HTR-8/SVneo (cell line): ENCODE measurements at places on chromosomes 6 and 20.

DNA sequence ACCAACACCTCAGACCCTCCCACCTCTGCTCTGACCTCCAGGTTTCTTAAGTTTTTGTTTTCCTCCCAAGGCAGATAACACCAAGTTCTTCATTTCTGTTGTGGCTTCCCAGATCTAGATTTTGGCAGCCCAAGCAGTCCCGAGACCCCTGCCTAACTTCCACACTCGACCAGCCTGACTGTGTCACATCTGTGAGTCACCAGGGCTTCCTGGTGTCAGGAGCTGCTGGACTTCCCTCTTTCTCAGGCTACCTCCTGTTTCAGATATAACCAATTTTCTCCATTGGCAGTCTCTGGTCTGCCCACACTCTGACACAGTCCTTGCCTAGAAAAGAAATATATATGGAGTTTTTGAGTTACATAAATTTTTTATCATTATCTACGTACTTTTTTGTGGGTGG, 46.1 kb upstream of the CCN6 start:
- DNase-seq: no peak

DNA sequence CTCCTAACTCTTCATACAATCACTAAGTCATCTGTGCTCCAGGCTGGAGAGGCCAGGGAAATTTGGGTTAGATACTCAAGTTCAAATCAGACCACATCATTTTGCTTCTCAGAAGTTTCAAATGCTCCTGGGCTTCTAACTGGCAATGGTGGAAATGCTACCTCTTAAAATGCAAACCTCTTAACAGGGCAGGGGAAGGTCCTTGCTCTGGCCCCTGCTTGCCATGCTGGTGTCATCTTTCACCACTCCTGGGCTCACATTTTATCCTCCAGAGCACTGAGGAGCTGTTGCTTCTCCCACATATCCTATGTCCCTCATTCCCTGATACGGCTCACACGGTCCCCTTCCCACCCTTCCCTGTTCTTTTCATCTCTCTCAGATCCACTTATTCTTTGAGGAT, 41.8 kb upstream of the NT5E start:
- DNase-seq: no peak

DNA sequence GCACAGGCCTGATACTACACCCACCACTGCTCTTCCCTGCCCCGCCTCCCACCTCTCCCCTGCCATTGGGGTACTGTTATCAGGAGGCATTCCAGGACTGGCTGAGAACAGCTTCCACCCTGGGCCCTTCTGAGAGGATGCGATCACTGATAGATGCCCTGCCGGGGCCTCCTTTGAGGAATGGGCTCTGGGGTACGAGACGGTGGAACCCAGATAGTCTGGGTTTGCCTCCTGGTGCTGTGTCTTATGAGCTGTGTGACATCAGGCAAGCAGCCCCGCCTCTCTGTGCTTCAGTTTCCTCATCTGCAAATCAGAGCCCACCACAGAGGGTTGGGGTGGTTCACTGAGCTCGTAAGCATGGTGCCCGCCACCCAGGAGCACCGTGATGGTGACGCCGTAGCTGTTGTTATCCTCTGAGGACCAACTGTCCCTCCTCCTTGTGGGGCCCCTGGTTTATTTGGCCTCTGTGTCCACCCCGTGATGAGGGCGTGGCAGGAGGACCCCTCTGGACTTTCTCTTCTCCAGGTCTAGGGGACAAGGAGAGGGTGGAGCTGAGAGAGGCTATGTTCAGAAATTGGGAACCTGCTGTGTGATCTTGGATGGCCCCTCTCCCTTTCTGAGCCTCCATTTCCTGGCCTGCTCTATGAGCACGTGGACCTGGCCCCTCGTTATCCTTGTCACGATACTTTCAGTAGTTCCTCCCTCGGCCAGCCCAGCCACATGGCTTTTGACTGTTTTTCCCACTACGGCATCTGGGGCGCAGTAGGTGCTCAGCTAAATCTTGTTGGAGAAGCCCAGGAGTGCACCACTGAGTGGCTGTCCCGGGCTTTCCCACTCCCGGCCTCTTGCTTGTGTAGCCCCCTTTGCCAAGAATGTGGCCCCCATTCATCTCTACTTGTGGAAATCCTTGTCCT, 18.3 kb downstream of the SRC start:
- no peak for DNase-seq

DNA sequence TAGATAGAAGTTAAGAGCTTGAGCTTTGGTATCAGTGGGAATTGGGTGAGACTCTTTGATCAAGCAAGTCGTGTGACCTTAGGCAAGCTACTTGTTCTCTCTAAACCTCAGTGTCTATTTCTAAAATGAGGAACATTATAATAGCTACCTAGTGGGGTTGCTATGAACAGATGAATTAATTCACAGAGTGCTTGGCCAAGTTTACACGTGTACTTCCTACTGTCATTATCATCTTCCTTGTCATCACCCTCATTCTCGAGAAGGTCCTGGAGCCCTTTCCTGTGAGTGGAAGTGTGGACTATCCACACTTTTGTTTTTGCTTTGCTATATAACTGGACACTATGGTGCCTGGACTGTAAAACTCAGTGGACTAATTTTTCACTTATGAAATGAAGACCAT, 64.0 kb downstream of the BCKDHB start:
- no peak for DNase-seq

GRCh38 chr6:167550941-167551627, 226.2 kb downstream of the TTLL2 start:
- DNase-seq: no peak

DNA sequence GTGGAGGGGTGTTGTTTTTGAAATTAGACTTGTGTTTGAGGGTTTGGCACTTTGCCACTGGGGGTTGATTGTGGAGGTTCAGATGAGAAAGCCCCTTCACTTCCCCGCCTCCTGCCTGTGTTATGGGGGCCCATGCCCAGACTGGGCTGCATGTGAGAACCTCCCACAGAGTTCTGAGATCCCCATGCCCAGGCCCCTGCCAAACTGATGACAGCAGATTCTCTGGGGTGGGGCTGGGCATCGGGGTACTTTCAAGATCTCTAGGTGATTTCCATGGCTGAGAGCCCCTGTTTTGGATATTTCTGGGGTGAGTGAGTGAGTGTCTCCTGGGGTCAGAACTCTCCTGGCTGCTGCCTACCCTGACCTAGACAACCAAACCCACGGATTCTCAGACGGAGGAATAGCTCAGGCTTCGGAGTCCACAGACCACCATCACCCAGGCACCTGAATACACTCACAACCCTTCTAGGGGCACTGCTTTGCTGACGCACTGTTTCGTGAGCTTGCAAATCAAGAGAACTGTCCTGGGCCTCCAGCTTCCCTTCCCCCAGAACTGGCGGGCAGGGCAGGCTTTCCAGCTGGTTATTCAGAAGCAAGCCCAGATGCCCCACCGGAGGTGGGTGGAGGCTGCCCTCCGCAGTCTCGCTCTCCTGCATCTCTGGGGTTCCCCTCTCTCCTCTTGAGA, 6.3 kb downstream of the BCAS1 start:
- no peak for DNase-seq

DNA sequence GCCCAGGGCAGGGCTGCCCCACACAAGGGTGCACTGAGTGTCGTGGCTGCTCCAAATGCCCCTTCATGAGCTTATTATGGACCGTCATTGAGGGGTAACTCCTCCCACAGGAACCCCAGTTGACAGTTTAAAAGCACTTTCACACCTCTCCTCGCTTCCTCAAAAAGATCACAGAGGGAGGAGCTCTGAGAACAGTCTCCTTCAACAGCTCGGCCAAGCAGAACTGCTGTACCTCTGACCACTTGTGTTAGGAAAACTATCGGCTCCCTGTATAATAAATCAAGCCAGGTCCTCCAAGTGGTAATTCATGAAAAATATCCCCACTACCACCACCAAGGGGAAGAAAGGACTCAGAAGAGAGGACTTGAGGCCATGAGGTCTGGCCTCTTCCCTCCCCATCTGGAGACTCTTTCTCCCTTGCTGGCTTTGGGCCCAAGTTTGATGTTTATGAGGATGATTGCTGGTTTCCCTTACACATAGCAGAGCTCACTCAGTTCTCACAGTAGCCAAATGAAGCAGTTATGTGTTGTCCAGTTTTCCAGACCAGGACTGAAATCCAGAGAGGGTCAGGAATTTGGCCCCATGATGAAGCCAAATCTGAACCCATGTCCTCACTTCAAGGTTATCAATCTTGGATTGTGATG, 8.7 kb downstream of the SNX21 start:
- no peak for DNase-seq
